ENCODE measurements at places on chromosomes 4 and X.
A peak's percentile ranks its signal among the peaks of the same experiment; 100 is the strongest.

DNA sequence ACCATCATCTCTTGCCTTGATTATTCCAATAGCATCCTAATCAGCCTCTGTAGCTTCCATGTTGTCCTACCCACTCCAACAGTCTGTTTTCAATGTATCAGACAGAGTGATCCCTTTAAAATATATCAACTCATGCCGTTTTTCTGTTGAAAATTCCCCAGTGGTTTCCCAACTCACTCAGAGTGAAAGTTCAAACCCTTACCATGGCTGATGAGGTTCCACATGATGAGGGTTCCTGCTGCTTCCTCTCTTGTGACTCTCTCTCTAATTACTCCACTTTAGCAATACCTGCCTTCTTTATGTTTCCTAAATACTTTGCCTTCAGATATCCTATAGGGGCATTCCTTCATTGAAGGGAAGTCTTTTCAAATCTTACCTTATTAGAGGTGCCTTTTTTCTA, 334.7 kb downstream of the PPP1R2C start:
- no peak for DNase-seq

- DNase-seq: no peak
These were observed 89.4 kb downstream of the AMMECR1 start for GRCh38 chrX:110228453-110228852.

GRCh38 chr4:107856901-107857300, 32.2 kb downstream of the SGMS2 start:
- no peak for DNase-seq

GRCh38 chrX:140298960-140299825, 205.7 kb downstream of the SOX3 start:
- DNase-seq: no peak

DNA sequence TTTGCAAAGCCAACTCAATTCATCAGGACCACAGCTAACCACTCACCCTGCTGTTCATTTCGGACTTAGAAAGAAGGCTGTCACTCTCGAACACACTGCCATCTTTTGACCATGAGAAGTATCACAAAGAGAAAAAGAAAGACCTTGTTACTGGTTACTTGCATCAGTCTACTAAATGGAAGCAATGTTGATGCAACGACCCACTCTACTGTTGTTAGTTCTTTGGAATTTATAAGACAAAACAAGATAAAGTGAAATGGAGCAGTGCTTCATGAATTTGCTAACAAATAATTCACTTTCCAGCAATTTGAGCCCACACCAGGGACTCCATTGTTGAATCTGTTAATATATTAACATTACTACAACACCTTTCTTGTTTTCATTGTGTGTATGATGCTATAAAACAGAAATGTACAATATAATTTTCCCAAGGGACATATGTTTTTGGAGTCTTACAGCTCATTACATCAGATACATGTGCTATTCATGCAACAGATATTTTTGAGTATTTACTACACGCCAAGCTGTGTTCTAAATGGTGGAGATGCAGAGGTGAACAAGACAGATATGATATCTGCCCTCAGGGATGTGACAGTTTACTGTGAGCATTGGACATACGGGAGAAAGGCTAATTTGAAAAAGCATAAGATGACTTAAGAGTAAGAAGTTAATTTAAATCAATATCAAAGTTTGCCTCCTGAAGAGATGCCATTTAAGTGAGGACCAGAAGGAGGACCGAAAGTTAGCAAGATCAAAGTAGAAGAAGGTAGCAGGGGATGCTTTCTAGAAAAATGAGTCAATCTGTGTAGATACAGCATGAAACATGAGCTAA, 87.2 kb downstream of the AREG start:
- peak; percentile 85 for DNase-seq

DNA sequence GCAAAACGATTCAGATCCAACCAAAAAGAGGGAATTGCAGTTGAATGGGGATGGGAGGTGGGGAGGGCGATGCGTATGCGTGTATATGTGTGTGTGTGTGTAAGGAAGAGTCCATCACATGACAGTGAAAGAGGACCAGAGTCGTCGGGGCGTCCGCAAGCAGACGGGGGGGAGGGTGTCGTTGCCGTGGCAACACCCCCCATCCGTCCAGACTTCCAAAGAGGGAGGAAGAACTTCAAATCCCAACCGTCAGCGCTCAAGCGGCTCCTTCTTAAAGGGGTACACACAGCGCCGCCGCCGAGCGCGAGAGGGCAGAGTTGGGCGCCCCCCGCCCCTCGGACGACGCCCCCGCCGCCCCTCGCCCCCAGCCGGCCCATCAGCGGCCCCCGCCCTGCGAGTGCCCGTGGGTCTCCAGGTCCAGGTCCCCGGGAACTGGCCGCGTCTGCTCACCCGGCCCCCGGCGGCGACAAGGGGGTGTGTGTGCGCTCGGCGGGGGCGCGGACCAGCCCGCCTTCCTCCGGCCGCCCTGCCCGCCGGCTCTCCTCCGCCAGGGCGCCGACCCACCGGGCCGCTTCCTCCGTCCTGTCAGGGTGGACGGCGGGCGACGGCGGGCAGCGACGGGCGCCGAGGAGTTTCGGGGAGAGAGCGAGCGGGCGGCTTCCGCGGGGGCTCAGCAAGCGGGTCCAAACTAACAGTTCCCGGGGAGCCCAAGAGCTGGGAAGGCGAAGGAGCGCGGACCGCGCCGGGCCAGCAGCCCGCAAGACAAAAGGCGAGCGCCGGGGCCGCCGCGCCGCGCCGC, 685 bp downstream of the LCORL start:
- peak; percentile 80 for DNase-seq

- no peak for DNase-seq
These were observed 71.5 kb downstream of the TSPAN5 start for GRCh38 chr4:98586962-98587354.

- DNase-seq: no peak
These were observed 6.8 kb downstream of the ASB5 start for GRCh38 chr4:176262243-176262642.

DNA sequence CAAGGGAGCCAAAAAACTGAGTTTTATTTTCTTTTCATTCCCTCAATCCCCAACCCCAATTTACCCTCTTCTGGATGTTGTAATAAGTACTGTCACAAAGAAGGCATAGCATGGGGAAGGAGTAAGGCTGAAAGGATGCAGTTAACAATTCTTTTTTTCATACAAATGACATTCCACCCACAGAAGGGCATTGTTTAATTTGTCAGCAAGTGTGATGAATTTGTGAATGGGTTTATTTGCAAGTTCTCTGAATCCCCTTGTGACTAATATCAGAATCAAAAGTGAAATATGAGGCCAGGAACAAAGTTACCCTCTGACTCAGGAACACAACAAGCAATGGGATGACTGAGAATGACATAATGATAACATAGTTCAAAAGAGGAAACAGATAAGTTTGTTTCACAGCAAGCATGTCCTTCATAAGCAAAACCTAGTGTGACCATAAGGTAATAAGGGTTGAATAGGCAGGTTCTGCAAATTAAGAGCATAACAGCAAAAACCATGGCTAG, 2.1 kb downstream of the GEMIN8 start:
- peak; percentile 57 for DNase-seq

GRCh38 chr4:41590591-41590990, 52.6 kb downstream of the LIMCH1 start:
- no peak for DNase-seq

GRCh38 chr4:96455045-96455720, 615.3 kb downstream of the PDHA2 start:
- DNase-seq: no peak

- DNase-seq: no peak
These were observed 106.0 kb upstream of the PNPLA4 start for GRCh38 chrX:8033175-8033574.

DNA sequence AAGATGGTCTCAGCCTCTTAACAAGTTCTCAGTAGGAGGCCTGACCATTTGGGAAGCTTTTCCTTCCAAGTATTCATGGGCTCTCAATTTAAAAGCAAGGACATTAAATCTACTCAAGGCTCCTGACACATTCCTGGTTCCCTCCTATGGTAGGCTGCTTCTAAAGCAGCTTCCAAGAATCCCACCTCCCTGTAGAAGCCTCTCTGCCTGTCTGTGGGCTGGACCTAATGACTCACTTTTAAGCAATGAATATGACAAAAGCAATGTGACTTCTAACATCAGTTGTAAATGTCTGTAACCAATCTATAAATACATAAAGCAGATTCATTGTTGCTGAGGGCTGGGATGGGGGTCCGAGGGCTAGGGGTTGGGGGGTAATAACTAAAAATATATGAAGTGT, 99.5 kb upstream of the FAM9B start:
- DNase-seq: peak; percentile 37

DNA sequence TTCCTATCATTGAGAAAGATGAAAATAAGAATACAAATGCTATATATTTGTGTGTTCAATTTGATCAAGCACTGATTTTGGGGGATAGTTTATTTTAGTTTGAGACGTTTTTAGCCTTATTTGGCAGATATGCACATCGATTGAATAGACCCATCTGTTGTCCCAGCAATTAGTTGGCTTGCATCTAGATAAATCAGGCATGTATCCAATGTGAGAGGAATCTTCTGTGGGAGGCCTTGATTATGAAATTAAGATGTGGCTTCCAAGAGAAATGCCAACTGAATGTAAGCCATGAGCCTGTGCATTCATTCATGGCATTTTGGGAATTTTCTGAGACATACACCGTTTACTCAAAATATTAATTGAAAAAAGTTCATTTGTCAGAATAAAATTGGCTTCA, 623.1 kb downstream of the TECRL start:
- no peak for DNase-seq

DNA sequence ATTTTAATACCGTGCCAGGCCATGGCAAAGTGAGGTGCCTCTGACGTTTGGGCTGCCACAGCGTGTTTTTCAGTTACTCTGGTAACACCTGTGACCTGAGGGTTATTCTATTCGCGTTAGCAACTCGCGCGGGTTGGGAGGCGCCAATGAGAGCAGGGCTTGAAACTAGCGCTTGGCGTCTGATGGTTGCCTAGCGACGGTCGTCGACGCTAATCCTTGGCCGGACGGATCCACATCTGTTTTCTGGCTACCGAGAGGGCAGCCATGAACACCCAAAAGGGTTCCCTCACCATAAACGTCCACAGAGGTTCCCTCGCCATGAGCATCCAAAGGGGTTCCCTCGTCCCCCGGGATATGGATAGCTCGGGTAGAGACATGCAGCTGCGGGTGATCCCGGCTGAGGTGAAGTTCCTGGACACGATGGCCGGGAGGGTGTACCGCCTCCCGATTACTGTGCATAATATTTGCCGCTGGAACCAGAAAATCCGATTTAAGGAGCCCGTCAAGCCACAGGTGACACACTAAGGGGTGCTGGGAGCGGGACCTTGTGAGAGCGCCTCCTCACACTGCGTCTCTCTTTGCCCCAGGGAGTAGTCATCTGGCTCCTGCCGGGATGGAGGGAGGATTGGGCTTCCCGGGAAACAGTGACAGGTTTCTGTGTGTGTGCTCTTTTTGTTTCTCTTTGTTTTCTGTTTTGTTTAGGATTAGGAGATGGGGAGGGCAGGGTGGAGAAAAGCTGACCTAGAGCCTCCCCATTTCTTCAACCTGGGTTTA, at the start of gene CFAP47:
TSS of gene CFAP47 (plus strand) at position 199 of the 774 bp plus-strand sequence. CDS start at position 265, 66 bp downstream.
- DNase-seq: no peak

DNA sequence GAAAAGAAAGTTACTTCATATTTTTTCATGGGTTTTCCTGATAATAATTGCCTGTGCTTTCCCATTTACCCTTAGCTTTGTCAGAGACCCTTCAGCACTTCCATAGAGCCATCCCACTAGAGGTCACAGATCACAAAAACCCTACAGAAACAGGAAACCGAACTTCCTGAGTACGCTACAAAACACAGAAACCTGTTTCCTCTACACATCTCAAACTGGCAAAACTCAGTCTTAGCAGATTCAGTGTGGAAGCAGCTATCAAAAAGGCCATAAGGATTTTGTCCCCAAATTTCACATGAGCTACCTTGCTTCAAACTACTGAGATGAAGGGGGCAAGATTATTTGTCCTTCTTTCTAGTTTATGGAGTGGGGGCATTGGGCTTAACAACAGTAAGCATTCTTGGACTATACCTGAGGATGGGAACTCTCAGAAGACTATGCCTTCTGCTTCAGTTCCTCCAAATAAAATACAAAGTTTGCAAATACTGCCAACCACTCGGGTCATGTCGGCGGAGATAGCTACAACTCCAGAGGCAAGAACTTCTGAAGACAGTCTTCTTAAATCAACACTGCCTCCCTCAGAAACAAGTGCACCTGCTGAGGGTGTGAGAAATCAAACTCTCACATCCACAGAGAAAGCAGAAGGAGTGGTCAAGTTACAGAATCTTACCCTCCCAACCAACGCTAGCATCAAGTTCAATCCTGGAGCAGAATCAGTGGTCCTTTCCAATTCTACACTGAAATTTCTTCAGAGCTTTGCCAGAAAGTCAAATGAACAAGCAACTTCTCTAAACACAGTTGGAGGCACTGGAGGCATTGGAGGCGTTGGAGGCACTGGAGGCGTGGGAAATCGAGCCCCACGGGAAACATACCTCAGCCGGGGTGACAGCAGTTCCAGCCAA, at the start of gene MMRN1:
TSS of gene MMRN1 (plus strand) at position 206 of the 902 bp plus-strand sequence. CDS start at position 324, 118 bp downstream.
- no peak for DNase-seq

- no peak for DNase-seq
These were observed 559.1 kb downstream of the ZNF674 start for GRCh38 chrX:45986081-45986480.

GRCh38 chr4:101224358-101225218, 122.7 kb downstream of the PPP3CA start:
- DNase-seq: no peak

DNA sequence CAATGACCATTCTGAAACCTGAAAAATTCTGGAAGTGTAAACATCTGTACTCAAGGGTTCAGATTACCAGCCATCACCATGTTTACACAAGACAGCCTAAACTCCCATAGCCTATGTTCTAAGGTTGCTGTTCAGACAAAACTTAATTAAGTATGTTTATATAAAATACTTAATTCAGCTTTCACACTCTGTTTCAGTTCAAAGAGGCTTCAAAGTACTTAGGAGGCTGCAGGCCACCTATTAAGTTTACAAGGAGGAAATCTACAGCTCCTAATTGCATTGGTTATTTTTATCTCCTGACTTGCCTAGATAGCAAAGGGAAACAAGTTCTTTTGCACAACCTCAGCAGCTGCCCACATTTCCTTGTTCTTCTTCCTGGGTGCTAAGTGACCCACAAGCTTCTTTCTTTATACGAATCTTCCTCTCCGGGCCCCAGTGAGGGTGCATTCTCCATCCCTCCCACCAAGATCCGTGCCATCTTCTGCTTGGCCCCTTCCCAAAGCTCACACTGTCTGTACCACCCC, 2.0 kb downstream of the GAK start:
- no peak for DNase-seq

- DNase-seq: no peak
These were observed 452.9 kb upstream of the EPHA5 start for GRCh38 chr4:66123190-66123589.

- DNase-seq: peak; percentile 91
These were observed at the start of gene TIMP1 for GRCh38 chrX:47581731-47582647. TSS of gene TIMP1 (plus strand) at chrX:47582436. CDS start at chrX:47583416, 980 bp downstream.

GRCh38 chrX:130680164-130681035, 222.6 kb downstream of the ENOX2 start:
- peak; percentile 25 for DNase-seq

GRCh38 chr4:26106776-26107175, 192.8 kb downstream of the SMIM20 start:
- no peak for DNase-seq

- no peak for DNase-seq
These were observed 78.0 kb upstream of the CPEB2 start for GRCh38 chr4:14924076-14924811.

DNA sequence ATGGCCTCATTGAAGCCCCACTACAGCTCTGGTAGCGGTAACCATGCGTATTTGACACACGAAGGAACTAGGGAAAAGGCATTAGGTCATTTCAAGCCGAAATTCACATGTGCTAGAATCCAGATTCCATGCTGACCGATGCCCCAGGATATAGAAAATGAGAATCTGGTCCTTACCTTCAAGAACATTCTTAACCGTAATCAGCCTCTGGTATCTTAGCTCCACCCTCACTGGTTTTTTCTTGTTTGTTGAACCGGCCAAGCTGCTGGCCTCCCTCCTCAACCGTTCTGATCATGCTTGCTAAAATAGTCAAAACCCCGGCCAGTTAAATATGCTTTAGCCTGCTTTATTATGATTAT, 876 bp downstream of the HPRT1 start:
- DNase-seq: peak; percentile 3
